A549 treated with RU486 at 1 μM for 4 hours (cell line): ENCODE measurements at places on chromosomes 3 and 15. TPM values are rescaled to one million over a fixed set of nuclear protein-coding genes. Genes with fewer than 3 reads are reported as not detected.

Gene TLR9
- 0.06 TPM in 1 of 5 replicates, not detected in the others for total RNA-seq

Gene THRB
- 0.78 to 1.8 TPM (median 1.4 TPM) in 5 replicates for total RNA-seq

Gene HACD2
- 21.0 to 39.3 TPM (median 36.3 TPM) in 5 replicates for total RNA-seq

Gene C3orf49
- not detected in 5 replicates for total RNA-seq

Gene CHRNA3
- 0.30 to 0.64 TPM (median 0.38 TPM) in 5 replicates for total RNA-seq

Gene ETFA
- total RNA-seq = 268 to 325 TPM (median 279 TPM) in 5 replicates
